ENCODE measurements at places on chromosomes 2 and 18.

- no peak for DNase-seq
Observed at GRCh38 chr2:209974576-209974975, 27.9 kb upstream of the RPE start.

DNA sequence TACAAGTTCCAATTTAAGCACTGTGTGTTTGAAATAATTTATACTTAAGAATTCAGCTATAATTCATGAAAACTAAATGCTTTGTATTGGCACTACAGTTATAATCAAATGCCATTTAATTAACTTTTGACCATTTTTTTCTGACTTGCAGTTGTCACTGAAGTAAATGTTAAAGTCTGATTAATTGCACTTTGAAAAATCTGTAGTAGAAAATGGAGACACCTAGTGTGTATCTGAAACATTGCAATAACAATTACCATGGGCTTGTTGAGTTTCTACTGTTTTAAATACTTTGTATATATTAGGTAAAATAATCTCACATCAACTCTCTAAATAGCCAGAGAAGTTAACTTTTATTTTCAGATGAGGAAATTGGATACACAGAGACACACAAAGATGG lies 458.6 kb upstream of the FSIP2 start:
- peak; percentile 23 for DNase-seq

- no peak for DNase-seq
Observed at GRCh38 chr18:45456090-45457021, 158.9 kb upstream of the SLC14A2 start.

DNA sequence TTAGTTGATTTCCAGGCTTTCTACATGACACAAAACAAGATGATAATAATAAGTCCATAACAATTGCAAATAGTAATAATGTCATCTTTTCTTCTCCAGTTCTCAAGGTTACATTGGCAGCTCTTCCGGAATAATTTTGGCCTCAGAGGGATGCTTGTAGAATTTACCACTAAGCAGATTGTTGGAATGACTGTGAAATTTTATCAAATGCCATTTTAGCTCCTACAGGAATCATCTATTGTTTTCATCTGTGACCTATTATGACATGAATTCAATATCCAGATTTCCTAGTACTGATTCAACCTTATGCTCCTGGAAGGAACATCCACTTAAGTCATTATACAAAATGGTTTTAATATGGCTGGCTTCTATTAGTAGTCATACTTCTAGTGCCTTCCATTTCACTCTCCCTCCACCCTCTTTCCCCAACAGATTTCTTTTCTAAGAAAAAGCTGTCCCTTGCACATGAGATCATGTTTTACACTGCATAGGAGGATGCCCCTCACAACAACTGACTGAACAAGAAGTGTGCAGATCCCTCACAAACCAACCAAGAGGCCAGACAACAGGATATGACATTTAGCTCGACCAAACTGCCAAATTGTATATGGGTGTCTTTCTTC lies 200.0 kb downstream of the DNER start:
- DNase-seq: no peak

GRCh38 chr2:235689427-235689853 lies 195.6 kb downstream of the AGAP1 start:
- no peak for DNase-seq

- DNase-seq: no peak
Observed at GRCh38 chr2:64485331-64485730, 31.4 kb downstream of the LGALSL start.

DNA sequence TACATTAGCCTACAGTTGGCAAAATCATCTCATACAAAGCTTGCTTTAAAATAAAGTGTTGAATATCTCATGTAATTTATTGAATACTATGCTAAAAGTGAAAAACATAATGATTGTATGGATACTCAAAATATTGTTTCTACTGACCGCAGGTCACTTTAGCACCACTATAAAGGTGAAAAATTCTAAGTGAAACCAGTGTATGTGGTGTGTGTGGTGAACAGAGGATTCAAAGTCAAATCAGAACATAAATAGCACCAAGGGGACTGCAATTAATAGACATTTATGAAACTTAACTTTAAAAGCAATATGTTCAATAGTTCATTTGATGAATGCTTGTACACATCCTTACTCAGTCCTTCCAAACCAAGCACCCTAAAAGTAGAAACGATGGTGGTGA lies 145.8 kb downstream of the AKAIN1 start:
- no peak for DNase-seq

DNA sequence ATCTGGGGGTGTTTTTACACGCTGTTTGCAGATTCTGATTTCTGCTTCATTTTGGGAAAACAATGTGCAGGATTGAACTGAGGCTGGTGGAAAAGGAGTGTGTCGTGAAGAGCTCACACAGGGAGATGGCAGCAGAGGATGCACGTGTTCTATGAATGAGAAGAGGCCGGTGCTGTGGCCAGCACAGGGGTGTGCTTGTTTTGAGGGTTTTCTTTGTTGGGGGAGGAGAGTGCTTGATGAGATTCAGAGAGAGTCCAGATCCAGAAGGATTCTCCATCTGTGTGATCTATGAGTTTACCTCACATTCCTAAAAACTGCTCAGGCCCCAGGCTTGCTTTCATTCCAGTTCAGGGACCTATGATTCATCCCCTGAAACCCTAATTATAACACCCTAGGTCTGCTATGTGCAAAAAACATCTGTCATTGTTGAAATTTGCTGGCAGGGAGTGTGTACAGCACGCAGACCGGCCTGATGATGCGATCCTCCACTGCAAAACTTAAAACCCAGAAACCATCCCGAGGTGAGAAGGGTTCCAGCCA lies 12.1 kb downstream of the TGFA start:
- DNase-seq: peak; percentile 24

DNA sequence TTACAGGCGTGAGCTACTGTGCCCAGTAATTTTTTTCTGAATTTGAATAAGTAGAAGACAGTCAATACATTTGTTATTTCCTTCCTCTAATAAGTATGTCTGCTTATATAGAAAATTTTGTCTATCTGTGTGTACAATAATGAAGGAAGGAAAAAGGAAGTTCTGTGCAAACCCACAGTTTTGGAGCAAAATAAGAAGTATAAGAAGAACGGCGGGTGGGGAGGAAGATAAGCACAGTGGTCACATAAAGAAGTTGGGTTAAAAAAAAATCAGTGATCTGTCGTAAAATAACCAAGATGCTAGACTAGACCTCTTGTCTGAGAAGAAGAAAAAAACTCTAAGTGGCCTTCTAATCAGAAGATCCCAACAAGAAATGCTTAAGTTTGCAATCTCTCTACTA lies 20.2 kb downstream of the MGAT4A start:
- no peak for DNase-seq

- no peak for DNase-seq
Observed at GRCh38 chr2:144454466-144455287, 65.2 kb downstream of the ZEB2 start.

DNA sequence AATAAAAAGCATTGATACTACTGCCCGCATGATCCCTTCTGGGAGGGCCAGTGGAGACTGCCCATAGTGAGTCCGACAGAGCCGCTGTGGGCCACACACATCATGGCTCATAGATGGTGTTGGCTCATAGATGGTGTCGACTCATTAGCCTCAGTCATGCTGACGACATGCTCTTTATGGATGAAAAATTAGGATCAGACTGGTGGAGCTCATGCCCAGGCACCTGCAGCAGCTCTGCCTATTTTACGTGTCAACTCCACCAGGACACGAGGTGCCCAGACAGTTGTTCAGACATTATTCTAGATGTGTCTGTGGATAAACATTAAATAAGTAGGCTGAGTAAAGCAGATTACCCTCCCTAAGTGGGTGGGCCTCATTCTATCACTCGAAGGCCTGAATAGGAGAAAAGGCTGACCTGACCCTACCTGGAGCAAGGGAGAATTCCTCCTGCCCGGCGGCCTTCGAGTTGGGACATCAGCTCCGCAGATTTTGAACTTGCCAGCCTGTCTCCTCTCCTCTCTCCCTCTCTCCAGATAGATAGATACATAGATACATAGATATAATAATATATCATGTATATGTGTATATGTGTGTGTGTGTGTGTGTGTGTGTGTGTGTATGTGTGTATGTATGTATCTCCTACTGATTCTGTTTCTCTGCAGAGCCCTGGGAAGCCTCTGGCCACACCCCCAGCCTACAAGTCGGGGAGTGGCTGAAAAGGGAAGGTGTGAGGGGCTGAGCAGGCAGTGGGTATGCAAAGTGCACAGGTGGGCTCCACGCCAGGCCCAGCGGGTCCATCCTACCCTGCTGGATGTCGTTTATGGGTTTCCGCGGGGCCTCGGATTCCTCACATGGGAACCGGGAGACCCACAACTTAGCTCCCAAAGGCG lies 13.6 kb upstream of the TEX51 start:
- no peak for DNase-seq

DNA sequence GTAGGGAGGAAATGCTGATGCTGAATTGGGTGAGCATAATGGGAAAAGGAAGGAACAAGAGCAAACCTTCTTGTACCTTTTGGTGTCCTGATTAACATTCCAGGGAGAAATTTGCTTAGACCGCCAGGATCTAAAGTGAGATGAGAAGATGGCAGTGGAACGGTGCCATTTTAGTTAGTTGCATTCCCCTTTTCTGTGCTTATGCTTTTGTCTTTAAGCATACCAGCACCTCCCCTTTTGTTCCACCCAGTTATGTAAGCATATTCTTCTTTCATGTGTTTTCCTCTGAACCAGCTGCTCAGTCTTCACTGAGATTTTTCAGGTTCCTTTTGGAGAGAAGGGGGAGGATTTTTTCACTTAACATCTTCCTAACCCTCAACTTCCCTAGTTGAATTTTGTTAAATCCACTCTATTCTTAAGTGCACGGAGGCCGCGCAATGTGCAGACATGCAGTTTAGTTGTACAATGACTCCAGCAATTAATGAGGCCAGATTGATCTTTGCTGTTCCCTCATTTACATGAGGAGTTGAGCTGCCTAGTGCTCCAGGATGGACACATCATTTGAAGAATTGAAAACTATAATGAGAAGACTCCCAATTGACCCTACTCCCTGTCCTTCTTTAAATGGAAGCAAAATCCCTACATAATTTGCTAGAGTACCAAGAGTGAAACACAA lies 73.9 kb downstream of the MAP4K4 start:
- DNase-seq: no peak

GRCh38 chr2:203681978-203682377 lies 24.5 kb upstream of the CD28 start:
- no peak for DNase-seq

GRCh38 chr2:229407170-229407569 lies 136.1 kb upstream of the PID1 start:
- DNase-seq: peak; percentile 16

- peak; percentile 92 for DNase-seq
Observed at GRCh38 chr18:45050712-45051601, 370.3 kb downstream of the SETBP1 start.

- DNase-seq: peak; percentile 70
Observed at GRCh38 chr2:42974721-42975717, 182.6 kb upstream of the HAAO start.

GRCh38 chr18:36813101-36813775 lies 15.6 kb downstream of the TPGS2 start:
- no peak for DNase-seq

- DNase-seq: peak; percentile 23
Observed at GRCh38 chr2:199704358-199705238, 146.4 kb downstream of the FTCDNL1 start.

DNA sequence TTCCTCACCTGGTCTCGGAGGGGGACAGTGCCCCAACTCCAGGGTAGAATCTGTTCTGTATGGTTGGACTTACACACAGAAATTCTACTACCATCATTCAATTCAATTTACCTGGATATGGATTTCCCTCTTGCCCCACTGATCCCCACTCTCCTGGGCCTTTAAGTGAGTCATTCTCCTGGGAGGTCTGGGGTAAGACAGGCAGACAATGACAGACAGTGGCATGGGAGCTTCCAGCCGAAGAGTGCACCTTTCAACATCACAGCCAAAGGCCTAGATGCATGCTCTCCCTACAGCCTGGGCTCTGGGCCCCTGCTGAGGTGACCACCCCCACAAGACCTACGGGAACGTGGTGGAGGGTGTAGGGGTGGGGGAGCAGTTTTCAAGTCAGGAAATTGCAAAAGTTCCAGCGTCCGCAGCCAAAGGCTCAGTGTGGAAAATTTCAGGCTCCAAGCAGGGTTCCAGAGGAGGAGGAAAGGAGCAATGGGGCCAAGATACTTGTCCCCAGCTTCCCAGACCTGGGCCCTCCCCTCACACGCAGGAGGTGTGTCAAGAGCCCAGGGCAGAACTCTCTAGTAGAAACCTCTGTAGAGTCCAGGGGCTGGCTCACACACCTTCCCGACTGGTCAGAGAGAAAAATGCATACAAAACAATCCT lies 296.4 kb downstream of the CYP26B1 start:
- DNase-seq: peak; percentile 59

DNA sequence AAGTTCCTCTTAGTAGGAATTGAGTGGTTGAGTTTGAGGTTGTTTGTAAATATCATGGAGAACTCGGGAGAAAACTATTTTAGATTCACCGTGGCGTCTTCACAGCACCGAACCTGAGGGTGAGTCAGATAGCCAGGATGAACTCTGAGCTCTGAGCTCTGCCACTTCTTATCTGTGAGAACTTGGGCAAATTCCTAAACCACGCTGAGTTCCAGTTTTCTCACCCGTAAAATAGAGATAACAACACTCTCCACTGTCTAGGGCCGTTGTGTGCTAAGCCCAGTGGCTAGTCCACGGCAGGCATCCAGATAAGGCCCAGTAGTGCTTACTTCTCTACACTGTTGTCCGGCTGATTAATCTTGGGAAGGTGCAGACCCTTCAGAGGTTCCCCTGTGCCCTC lies 7.0 kb downstream of the KIF5C start:
- DNase-seq: no peak

- no peak for DNase-seq
Observed at GRCh38 chr18:34364699-34365098, 140.0 kb upstream of the NOL4 start.

DNA sequence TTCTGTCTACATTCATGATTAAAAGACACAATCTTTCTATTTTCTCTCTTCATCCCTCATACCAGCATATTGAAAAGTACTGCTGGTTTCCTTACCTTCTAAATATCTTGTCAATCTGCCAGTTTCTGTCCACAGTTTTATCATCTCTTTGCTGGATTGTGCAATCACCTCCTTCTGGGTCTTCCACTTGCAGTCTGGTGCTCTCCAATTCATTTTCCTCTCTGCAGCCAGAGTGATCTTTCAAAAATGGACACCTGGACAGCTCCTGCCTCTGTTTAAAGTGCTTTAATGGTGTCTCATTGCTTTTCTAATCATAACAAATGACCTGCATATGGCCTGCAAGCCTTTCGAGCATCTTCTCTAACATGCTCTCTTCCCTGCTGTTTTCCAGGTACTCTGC lies 94.0 kb downstream of the C1QL2 start:
- no peak for DNase-seq

- no peak for DNase-seq
Observed at GRCh38 chr2:201960305-201960704, 73.3 kb upstream of the FZD7 start.

DNA sequence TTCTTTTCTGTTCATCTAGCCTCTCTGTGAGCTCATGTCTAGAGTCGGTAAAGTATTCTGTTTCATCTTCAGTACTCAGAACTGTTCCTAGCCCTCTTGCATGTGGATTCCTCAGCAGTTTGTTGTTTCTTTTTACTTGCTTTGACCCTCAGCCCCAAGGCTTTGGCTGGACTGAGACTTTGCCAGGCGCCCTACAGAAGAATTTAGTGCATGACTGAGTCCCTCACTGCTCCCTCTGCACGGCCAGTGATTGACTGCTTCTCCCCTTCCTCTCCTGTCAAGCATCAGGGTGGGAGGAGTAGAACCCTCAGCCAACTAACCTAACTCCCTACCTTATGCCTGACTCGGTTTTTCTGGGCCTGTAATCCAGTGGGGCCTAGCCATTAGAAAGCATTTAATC lies 109.8 kb downstream of the ESCO1 start:
- no peak for DNase-seq

- no peak for DNase-seq
Observed at GRCh38 chr2:80547344-80547743, 242.8 kb upstream of the LRRTM1 start.

- no peak for DNase-seq
Observed at GRCh38 chr2:38751596-38752410, 642 bp upstream of the SRSF7 start.
